ENCODE measurements at places on chromosomes 7 and 10. TPM values are rescaled to one million over a fixed set of nuclear protein-coding genes. Genes with fewer than 3 reads are reported as not detected.

PLAC9 gene
- not detected for total RNA-seq

ANXA11 gene
- 199 TPM for total RNA-seq

HOXA5 gene
- total RNA-seq = 19.1 TPM

HOXA13 gene
- total RNA-seq = not detected

HOXA9 gene
- 46.5 TPM for total RNA-seq
